ENCODE measurements at places on chromosomes 3 and 15.
A peak's percentile ranks its signal among the peaks of the same experiment; 100 is the strongest.

DNA sequence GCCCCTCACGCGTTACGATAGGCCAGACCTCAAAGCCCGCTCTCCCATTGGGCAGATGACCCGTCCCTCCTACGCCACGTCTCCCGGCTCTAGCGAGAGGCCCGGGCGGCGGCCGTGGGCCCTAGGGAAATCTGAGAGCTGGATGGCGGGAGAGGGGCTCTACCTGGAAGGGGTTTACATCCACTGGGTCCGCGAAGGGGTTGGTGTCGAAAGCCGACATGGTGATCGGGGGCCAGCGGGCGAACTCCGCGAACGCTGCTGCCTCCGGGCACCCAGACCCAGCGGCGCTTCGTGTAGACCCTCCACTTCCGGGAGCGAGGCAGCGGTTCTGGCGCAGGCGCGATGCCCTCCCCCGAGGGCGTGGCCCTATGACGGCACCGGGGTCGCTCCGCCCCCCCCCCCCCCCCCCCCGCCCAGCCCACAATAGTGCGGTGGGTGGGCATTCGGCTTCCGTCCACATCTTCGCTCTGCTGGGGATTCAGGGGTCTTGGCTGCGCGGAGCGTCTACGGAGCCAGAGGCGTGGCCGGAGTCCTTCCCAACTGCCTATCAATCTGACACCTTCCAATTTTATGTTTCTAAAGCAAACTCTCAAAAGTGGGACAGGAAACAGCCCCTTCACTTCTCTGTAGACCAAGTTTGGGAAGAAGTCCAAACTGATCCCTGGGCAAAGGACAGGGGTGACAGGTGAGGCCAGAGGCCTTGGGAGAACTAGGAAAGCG lies at the start of gene SCAMP2:
Gene SCAMP2 (minus strand): TSS at position 330 of the 720 bp plus-strand sequence. CDS start 110 bp downstream, at position 220.
- DNase-seq = peak; percentile 79

- no peak for DNase-seq
Measured at GRCh38 chr15:67070892-67071664, 5.7 kb downstream of the SMAD3 start.

GRCh38 chr3:184198509-184198908 lies 12.5 kb downstream of the ABCF3 start:
- DNase-seq = no peak

- no peak for DNase-seq
Measured at GRCh38 chr3:131125684-131126083, 99.0 kb downstream of the NEK11 start.

Data from stimulated activated CD4-positive, alpha-beta T cell treated with anti-CD3 and anti-CD28 coated beads, Interleukin-1b, Interleukin-23, amount 100 ng/mL, for 4 hours (primary cell).